ENCODE measurements at places on chromosomes 3 and 15.

GRCh38 chr3:94758751-94759150 lies 695.9 kb downstream of the NSUN3 start:
- DNase-seq = no peak

- DNase-seq = no peak
Measured at GRCh38 chr3:42823351-42823750, 14.1 kb downstream of the ACKR2 start.

DNA sequence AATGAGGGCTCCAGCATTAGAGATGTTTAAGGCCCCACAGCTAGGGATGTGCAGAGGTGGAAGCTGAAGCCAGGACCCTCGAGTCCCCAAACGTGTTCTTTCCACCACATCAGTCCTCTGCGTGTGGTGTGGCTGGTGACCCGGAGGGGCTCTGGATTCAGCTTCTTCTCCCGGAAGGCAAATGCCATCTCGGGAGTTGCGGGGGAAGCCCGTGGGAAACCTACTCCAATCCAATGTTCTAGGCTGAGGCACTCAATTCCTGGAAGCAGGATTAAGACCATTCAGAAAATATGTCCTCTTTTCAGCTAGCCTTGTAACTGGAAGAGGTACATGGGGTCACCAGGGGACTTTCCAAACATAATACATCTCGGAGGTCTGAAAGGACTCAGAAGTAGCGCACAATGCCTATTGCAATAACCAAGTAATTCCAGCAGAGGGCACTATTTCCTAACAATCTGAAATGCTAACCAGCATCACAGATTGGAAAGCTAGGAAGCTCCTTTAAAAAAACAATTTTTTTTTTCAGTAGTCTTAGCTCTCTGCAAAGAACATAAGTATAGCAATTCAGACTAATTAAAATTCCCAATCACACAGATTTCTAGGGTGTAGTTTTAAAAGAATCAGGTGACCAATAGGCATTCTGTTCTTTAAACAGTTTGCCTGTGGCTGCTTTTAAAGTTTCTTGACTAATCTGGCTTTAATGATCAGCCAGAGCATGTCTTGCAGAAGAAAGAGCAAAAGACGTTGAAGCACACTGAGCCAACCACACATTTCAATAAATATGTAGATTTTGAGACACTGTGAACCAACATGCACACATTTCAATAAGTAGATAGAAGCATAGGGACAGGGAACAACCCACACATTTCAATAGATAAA lies 36.1 kb downstream of the BNC1 start:
- no peak for DNase-seq

DNA sequence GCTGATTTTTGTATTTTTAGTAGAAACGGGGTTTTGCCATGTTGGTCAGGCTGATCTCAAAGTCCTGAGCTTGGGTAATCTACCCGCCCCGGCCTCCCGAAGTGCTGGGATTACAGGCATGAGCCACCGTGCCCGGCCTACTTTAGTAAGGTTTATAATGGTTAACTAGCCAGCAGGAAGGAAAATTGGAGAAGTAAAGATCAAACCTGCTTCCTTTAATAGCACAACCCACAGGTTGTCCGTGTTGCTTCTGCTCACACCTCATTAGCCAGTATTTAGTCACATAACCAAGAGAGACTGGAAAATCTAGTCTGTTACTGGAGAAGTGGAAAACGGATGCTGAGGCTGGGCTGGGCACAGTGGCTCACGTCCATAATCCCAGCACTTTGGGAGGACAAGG lies 51.9 kb upstream of the TBL1XR1 start:
- DNase-seq = no peak

- no peak for DNase-seq
Measured at GRCh38 chr3:120457827-120458226, 7.0 kb upstream of the FSTL1 start.

GRCh38 chr3:127801731-127802313 lies 20.5 kb downstream of the MGLL start:
- no peak for DNase-seq

DNA sequence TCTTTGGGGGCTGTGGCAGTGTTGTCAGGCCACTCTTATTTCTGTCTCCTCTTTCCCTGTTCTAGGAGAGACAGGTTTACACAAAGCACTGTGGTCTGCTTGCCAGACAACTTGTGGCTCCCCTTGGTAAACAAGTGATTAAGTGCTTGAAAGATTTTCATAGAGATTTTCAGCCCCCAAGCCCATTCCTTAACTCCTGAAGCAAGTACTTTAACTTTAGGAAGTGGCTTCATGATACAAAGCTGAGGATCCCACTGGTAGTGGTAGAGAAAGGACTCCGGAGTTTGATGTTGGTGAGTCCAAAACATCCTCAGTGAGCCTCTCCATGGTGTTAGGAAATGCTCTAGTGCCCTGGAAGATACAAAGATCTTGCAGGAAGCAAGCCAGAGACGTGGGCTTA lies 12.0 kb downstream of the ZBTB38 start:
- no peak for DNase-seq

- DNase-seq = no peak
Measured at GRCh38 chr3:89212619-89213018, 105.2 kb downstream of the EPHA3 start.

GRCh38 chr3:112972158-112972557 lies 2.7 kb downstream of the CD200R1 start:
- no peak for DNase-seq

GRCh38 chr3:30292192-30292893 lies 314.1 kb upstream of the TGFBR2 start:
- DNase-seq = no peak

- DNase-seq = no peak
Measured at GRCh38 chr15:51718219-51718618, 19.2 kb downstream of the LYSMD2 start.

GRCh38 chr3:64892671-64893309 lies 205.0 kb upstream of the ADAMTS9 start:
- DNase-seq = no peak

DNA sequence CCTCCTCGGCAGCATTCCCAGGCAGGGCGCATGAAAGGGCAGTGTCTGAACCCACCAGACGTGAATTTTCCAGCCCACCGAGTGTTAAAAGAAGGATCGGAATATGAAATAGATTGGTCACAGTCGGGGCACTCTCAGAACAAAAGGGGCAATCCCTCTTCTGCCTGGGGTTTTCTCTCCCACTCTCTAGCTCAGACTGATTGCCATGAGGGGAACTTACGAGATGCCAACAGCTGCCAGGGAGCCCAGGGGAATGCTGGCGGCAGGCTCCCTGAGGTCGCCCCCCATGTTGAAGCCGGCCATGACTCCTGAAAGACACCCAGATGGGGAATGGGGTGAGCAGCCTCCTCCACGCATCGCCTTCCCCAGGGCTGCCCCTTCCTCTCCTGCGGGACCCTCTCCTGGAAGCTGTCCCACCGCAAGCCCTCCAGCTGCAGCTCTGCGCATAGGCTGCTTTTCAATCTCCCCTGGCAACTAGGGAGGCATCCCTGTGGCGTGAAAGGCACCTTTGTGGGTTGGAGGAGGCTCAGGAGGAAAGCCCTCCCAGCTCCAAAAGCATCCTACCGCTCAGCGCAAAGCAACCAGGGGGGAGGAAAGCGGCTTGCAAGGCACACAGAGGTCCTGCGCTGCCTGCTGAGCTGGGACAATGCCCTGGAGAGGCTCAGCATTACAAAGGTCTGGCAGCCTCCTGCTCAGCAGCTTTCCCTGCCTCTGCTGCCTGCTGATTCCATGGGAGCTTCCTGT lies 64.8 kb upstream of the HEG1 start:
- no peak for DNase-seq

- no peak for DNase-seq
Measured at GRCh38 chr3:156579427-156579851, 24.5 kb upstream of the SSR3 start.

GRCh38 chr3:48440590-48440958 lies 517 bp downstream of the TMA7 start:
- DNase-seq = no peak

DNA sequence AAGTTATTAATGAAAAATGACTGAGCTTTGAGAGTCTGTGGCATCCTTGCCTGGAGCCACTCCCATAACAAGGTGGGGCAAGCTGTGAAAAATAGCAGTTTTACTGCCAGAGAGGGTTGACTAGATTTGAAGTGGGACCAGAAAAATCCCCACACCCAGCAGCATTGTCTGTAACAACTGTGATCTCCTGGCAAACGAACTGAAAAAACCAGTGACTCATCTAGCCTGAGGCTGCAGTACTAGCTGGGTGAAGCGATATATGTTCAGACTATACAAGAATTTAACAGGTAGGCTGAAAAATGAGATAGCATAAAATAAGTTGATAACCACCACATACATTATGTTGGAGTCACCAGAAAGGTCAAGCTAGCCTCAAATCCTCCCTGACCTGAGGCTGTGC lies 64.0 kb downstream of the DPH6 start:
- DNase-seq = no peak

DNA sequence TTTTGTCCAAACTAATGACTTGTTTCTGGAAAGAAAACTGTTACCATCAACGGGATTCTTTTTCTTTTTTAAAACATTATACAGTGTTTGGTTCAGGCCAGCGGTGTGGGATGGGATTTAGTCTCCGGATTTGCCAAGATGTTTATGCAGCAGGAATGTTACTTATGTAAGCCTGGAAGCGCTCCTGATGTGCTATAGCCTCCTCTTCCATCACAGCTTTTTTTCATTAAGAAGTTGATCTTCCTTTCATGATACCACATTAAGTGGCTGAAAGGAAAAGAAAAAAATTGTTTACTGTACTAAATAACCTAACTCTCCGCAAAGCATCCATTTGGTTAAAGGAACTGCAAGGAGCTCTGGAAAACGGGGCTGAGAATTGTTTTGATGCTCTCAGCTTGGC lies 120.5 kb upstream of the ALDH1A3 start:
- DNase-seq = no peak

- no peak for DNase-seq
Measured at GRCh38 chr3:172692751-172693338, 18.0 kb downstream of the NCEH1 start.

DNA sequence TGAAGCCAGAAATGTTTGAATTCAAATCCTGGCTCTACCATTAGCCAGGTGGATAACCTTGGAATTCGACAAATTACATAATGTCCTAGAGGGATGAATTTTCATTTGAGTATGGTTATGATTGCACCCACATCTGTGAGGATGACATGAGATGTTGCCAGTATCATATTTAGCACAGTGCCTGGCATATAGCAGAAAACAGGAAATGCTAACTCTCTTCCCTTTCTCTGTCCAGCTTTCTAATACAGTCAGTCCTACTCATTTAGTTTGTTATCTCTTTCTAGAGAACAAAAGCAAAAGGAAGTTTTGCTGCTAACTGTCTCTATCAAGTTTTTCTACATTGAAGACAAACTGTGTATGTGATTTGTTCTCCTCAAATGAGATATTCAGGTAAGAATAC lies 231.7 kb downstream of the CPNE4 start:
- no peak for DNase-seq

DNA sequence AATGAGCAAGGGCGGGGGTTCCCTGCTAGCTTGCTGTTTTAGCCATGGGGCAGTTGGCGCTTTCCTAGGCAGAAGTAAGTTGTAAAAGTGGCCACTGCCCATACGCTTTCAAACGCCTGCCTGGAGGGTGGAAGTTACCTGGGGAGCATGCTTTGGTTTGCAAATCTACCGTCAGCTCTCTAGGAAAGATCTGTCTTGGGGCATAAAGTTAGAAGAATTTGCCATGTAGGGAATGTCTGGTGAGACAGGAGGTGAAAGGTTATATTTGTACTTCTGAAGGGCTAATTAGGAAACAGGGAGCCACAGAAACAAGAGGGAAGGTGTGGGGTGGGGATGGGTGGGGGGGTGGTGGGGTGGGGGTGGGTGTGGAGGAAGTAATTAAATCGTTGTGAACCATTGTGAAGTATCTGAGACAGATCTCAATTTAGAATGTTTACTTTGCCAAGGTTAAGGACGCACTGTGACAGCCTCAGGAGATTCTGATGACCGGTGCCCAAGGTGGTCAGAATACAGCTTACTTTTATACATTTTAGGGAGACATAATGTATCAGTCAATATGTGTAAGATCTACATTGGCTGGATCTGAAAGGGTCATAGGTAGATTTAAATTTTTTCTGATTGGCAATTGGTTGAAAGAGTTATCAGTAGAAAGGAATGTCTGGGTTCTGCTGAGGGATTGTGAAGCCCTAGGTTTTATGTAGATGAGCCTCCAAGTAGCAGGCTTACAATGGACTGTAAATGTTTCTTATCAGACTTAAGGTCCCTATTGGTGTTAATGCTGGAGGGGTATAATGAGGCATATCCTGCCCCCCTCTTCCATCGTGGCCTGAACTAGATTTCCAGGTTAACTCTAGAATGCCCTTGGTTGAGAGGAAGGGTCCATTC lies 62.0 kb upstream of the GCNT3 start:
- DNase-seq = no peak

DNA sequence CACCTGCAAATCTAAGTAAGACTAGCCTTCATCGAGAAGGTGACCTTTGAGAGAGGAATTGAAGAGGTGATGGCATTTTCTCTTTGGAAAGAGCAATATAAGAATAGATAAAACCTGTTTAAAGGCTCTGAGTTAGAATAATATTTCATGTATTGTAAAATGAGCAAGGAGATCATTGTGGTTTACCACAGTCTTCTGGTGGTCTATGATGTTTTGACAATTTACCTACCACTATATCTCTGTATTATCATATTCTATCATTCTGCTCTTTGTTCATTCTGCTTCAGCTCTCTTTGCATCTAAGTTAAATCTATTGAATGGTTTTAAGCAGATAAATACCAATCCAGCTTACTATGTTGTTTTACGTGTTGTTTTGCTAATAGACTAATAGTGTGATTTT lies 982.3 kb downstream of the SI start:
- DNase-seq = no peak

GRCh38 chr15:78107471-78107870 lies 15.1 kb downstream of the SH2D7 start:
- no peak for DNase-seq

GRCh38 chr15:60414016-60414682 lies 16.4 kb upstream of the ANXA2 start:
- DNase-seq = no peak

- DNase-seq = no peak
Measured at GRCh38 chr3:171755656-171756055, 54.6 kb downstream of the PLD1 start.

DNA sequence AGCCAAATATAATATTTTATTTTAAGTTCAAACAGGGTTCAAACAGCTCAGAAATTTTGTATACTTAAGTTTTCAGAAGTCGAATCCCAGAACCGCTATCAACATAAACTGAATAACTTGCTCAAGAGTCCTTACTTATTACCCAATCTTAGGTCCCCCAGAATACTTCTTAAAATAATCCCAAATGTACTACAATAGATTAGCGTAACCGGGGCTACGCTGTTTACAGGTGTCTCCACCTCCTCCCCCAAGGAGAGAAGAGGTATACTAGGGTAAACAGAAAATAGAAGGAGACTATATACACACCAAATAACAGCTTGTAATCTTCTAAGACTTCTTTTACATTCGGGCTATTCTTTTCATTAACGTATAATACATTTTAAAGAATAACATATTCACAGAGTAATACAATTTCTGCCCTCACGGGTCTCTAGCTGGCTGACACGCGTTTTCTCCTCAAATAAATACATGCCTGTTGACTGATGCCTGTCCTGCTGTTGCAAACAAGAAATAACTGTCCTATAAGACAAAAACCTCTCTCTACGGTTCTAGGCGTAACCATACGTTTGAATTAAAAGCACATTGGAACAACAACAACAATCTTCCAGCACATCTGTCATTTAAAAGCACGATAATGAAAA lies 1.3 kb downstream of the DENND4A start:
- DNase-seq = no peak
